ENCODE measurements at places on chromosomes 6 and 20.

GRCh38 chr6:140879946-140880345 is 1252.8 kb upstream of the GJE1 start:
- no peak for DNase-seq

GRCh38 chr6:125073071-125073470 is 80.5 kb upstream of the TPD52L1 start:
- DNase-seq = no peak

DNA sequence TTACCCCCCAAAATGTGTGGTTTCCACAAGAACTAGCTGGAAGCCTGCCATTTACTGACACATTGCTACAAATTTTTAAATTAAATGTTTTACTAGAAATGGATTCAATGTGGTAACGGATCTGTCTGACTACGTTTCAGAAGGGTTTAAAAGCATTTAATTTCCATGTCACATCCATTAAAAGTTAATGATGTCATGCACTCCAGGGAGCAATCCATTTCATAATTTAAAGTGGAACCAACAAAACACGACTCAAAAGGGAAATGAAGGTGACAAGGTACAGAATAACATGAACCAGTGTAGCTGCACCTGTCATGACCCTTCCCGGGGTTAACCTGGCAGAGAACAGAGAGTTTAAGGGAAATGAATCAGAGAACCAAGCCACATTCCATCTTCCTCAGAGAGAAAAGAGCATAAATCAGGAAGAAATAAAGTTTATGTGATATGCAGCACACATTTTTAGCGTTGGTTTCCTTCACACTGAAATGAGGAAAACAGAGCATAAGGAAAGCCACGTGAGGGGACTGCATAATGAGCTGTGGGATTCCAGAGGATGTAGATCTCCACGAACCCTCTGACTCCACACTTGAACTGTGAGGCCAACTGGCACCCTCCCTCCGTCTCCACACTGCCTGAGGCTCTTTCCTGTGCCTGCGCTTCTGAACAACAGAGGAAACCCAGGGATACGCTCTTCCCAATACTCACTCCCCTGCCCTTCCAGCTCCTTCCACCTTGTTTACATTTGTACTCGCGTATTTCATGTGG is 170.3 kb upstream of the AHI1 start:
- DNase-seq = peak; percentile 10

GRCh38 chr6:11950109-11950508 is 62.0 kb upstream of the HIVEP1 start:
- no peak for DNase-seq

Data from HFF-Myc (cell line).